NCI-H69 (cell line): ENCODE measurements at places on chromosomes 5 and 9.

- peak; percentile 64 for DNase-seq
These were observed 270.4 kb upstream of the TMEM161B start for GRCh38 chr5:88539026-88539425.

GRCh38 chr9:133335924-133336811 lies at the start of gene SURF6:
TSS of gene SURF6 (minus strand) at chr9:133336188. CDS start at chr9:133336132, 56 bp downstream.
- DNase-seq = peak; percentile 98

GRCh38 chr9:86714999-86715398 lies 232.3 kb downstream of the GAS1 start:
- DNase-seq = no peak

DNA sequence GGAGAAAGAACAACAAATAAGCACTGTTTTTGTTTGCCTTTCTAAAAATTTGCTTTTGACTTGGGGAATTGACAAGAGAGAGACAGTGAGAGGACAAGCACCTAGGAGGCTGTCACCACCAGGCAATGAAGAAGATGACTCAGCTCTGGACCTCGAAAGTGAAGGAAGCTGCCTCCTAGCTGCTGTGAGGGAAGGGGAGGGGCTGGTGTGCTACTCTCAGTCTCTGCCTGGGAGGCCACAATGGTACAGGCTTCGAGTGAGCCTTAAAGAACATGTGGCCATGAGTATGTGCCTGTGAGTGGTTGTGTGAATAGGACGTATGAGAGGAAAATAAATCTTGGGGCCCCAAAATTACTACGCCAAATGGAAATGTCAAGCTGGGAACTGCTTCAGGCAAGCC lies 7.1 kb upstream of the PLK2 start:
- peak; percentile 59 for DNase-seq

DNA sequence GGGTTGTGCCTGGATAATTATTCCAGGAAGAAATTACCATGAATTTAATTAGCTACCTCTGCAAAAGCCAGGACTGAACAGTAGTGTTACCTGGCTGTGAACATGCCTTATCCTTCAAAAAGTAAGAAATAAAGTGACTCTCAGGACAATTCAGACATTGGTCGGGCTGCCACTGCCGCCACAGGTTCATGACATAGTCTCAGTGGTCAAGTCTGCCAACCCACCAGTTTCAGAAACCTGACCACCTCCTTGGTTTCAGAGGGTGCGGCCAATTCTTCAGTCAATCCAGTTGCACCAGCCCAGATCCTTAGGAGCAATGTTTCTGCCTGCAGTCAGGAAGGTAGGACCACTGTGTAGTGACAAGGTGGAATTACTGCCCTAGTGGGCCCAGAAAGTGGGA lies 593.1 kb upstream of the DAB2 start:
- no peak for DNase-seq

GRCh38 chr5:153960269-153961215 lies 78.2 kb downstream of the FAM114A2 start:
- peak; percentile 74 for DNase-seq

DNA sequence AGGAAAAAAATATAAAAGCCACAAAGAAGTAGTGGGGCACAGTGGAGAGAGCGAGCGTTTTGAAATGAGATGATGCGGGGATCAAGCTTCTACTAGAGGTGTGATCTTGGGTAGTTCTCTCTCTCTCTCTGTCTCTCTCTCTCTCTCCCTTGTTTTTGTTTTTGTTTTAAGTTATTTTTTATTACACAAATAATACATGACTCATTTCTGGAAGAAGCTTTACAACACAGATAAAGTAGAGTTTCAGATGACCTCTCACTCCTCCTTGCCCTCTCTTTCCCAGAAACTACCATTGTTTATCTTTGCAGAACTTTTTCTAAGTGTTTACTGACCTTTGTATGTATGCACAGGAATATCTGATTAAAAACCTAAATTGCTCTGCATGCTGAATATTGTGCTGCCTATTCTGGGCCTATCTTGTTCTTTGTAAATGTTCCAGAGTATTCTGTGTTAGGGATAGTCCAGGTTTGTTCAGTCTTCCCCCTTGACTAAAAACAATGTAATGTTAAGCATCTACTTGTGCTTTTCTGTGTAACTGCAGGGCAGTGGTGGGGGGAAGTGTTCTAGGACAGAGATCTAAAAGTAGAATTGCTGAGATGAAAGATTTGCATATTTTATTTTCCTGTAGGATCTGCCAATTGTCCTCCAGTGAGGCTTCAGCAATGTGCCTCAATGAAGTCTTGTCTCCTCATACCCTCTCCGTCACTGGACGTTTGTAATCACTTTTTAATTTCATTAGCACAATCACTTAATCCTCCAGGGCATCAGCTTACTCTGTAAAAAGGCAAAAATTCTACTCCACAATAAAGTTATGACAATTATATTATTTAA lies 52.0 kb downstream of the FYB1 start:
- DNase-seq = no peak

DNA sequence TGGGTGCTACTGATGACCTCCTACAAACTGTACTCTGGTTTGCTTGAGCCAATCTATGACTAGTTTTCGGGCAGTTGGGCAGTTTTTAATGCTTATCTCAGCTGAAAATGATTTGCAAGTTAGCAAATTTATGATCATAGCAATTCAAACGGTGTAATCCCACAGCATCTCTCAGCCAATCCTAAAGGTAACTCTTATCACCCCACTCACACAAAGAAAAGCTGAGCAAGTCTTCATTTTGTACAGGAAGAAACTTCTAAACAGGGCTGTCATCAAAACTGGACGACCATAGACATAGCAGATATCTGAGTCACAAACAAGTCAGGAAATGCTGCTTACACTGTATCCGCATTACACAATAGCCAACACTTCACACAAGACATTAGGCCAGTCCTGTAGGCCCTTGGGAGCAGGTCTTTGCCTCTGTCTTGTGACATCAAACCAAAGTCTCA lies 2.6 kb upstream of the ENC1 start:
- no peak for DNase-seq

- no peak for DNase-seq
These were observed 112.5 kb downstream of the UHRF2 start for GRCh38 chr9:6525326-6526045.

- no peak for DNase-seq
These were observed 440.6 kb upstream of the MPDZ start for GRCh38 chr9:13719981-13720676.

GRCh38 chr9:73022353-73022752 lies 69.5 kb upstream of the ALDH1A1 start:
- DNase-seq = no peak

DNA sequence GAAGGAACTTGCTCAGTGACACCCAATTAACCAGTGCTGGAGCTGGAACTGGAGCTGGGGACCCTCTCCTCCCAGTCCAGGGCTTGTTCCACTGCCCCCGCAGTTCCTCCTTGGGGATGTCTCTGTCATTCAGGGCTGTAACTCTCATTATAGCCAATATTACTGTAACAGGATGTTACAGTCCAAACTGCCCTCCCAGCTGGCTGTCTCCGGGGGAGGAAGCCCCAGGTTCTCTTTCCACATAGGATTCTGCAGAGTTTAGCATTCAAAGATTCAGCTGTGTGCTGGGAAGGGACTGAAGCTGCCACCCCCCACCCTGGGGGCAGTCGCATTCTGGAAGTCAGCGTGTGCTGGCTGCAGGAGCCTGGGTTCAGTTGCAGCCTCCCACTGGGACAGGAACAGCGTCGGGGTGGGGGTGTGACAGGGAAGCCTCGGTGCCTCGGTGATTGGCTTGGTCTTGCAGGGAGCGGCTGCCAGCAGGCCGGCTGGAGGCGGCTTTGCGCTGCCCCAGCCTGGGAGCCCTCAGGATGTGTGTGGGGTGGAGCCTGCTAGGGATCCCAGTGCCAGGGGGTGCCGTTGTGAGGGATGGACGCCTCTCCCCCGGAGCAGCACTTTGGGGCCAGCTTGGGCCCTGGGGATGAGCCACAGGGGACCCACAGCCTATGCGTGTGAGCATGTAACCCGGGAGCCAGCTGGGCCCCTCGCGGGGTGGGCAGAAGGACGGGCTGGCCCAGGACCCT lies 101.1 kb downstream of the RGS3 start:
- DNase-seq = peak; percentile 92

DNA sequence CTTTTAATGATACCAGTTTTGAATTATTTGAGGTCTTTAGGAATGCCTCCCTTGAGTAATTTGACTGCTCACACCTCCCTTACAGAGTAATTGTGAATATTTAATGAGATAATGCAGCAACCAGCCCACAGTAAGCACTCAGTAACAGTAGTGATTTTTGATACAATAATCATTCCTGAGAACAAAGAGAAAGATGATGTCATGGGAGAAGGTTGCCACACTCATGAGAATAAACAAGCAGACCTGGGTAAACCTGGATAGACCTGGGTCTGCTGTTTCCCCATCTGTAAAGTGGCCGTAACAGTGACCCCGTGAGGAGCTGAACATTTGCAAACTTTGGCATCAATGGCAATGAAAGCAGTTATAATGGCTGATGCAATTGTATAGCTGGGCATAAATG lies 4.2 kb downstream of the C1QTNF2 start:
- no peak for DNase-seq

DNA sequence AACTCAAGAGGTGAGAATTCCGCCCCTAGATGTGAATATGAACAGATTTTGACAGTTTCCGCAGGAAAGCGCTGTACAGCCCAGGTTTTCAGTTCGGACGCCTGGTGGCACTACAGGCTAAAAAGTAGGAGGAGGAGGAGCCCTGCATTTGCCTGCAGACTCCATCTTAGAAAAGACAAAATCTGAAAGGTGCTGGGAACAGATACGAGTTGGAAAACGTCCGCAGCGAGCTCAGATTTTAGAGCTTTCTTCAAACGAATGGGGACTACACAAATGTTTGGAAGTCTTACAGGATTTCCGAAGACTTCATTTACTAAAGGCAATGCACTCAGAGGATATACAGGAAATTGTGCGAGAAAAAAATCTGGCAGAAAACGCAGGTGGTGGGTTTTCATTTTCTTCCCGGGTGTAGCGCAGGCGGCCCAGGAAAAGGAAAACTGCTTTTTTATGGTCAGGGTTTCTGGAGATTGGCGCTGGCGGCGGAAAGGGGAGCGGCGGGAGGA lies 9.9 kb upstream of the PCDHB2 start:
- peak; percentile 84 for DNase-seq

- peak; percentile 52 for DNase-seq
These were observed 625 bp upstream of the OLFM1 start for GRCh38 chr9:135086597-135087488.

- DNase-seq = peak; percentile 51
These were observed 65.7 kb upstream of the ANKH start for GRCh38 chr5:14937254-14937653.

GRCh38 chr9:127541865-127542264 lies 70.2 kb upstream of the STXBP1 start:
- no peak for DNase-seq

DNA sequence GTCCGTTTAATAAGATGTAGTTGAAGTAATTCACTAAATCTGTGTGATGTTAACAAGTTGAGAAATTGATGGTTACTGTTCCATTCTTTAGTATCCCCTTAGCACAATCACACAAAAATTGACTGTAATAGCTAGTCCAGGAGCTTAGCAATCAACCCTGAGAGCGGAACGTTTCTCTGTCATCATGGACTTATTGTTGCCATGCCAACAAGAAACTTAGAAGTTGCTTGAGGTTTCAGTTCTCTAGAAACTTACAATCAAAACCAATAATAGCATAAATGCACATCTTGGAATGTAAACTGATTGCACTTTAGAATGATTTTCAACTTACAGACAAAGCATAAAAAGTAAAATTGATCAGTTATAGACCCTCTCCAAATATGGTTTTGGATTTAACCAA lies 125.4 kb upstream of the ANKH start:
- DNase-seq = no peak

DNA sequence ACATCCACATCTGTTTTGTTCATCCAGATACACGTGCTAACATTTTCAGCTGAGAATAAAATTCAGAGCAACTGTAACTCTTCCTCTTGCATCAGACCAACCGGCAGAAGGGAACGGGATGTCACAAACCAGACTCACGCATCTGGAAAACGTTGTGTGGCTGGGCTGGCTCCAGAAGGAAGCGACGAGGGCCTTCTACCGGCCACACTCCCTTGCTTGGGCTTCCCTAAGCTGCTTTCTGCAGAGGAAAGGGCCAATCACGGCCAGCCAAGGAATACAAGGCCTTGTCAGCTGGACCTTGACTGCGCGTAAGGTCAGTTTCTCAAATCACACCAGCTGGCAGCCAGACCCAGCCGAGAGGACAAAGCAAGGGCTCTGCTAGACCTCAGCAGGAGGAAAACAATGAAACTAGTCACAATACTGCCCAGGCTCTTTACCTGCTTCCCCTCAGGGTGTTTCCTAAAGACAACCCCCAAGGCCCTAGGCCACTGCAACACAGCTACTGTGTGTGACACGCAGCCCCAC lies 106.1 kb downstream of the THBS4 start:
- DNase-seq = peak; percentile 68

GRCh38 chr5:177470759-177471536 lies 2.5 kb downstream of the DBN1 start:
- no peak for DNase-seq

DNA sequence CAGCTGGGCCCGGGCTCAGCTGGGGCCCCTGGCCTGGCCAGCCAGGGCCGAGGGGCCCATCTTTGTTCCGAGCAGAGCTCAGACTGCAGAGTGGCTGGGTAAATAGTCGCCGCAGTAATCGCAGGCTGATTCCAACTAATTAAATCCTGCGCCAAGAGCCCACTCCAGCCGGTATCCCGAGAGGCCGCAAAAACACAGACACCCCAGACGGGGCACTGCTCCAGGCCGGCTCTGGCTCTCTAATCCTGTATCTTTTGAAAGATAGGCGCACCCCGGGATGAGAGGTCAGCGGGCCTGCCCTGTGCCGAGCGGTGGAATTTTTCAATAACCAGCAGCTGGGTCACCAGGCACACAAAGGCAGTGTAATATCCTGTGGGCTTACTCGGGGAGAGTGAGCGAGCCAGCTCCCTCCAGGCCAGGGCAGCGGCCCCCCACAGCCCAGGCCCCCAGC lies 57.7 kb downstream of the LMX1B start:
- peak; percentile 53 for DNase-seq

GRCh38 chr9:106859957-106860720 lies 2.8 kb upstream of the ZNF462 start:
- DNase-seq = peak; percentile 87

GRCh38 chr5:112656451-112656850 lies 81.2 kb upstream of the APC start:
- no peak for DNase-seq

DNA sequence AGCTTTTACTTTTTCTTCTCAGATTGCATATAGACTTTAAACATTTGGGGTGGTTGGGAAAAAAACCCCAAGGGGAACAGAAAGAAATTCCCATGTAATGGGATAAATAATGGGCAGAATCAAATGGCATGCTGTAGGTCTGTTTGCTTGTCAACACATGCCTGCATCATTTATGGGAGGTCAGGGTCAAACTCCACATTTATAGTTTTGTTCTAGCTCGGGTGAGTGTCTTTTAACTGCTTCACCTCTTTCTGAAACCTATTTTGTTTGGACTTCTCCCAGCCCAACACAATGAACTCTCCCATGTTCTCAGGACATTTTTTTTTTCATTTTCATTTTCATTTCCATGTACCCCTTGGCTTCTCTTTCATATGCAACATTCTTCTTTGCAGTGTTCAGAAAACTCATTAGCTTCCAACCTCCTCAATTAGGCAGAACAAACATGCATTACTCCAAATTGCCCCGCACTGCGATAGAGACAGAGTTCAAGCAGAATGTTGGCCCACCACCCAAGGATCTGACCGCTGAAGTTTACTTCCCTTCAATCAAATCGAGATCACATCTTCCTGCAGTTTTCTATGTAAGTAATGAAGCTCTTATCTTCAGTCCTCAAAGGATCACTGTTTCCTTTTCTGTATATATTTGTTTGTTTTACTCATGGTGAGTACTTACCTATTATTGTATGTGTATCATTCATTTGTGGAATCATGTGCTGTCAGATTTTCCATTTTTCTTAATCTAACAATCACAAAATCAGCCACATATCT lies 354.6 kb downstream of the ZSWIM6 start:
- peak; percentile 19 for DNase-seq
